ENCODE measurements at places on chromosomes 5 and 9. TPM values are rescaled to one million over a fixed set of nuclear protein-coding genes. Genes with fewer than 3 reads are reported as not detected.
A peak's percentile ranks its signal among the peaks of the same experiment; 100 is the strongest.

The PCDHA9 gene
- 0.03 TPM for polyA plus RNA-seq

The DOCK2 gene
- polyA plus RNA-seq, result 0.62 TPM

GRCh38 chr5:155103146-155103545 is 89.6 kb downstream of the KIF4B start:
- H3K27ac ChIP-seq, result no peak overlapping the region
- H3K36me3 ChIP-seq, result no peaks in the 10 kb centered on the region
- no peak overlapping the region for H3K4me3 ChIP-seq

The TNC gene
- polyA plus RNA-seq, result not detected

DNA sequence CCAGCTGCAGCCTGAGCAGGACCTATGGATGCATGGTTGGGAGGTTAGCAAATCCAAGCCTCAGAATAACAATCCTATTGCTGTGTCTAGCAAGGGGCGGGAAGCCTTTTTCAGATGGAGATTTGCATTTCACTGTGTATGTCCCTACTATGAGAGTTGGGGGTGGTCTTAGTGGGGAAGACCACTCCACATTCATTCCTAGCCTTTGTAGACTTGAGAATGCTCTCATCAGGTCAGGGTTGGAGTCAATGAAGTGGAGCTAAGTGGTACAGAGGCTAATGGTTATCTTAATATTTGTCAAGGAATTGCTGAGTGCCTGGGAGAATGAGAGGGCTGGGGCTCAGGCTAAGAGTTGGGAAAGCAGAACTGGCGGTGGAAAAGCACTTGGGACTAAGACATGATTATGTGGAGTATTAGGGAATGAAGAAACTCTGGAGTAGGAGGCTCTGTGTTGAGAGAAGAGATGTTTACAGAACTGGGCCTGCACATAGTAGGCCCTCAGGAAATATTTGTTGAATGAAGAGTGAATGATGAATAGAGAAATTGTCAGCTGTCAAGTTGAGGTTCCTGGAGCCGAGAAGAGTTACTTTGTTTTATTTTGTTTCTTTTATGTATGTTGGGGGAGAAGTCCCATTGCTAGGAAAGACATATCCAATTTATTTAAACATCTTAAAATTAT is 175.5 kb upstream of the SPRY4 start:
- DNase-seq, result no peak
- no peaks in the 10 kb centered on the region for H3K36me3 ChIP-seq
- no peak overlapping the region for H3K4me3 ChIP-seq
- H3K4me1 ChIP-seq, result no peaks in the 10 kb centered on the region
- H3K27me3 ChIP-seq, result no peaks in the 10 kb centered on the region

- no peaks in the 10 kb centered on the region for H3K27me3 ChIP-seq
- H3K36me3 ChIP-seq, result no peaks in the 10 kb centered on the region
- H3K4me1 ChIP-seq, result no peaks in the 10 kb centered on the region
These were observed 8.0 kb downstream of the ARL10 start for GRCh38 chr5:176373100-176373818.

DNA sequence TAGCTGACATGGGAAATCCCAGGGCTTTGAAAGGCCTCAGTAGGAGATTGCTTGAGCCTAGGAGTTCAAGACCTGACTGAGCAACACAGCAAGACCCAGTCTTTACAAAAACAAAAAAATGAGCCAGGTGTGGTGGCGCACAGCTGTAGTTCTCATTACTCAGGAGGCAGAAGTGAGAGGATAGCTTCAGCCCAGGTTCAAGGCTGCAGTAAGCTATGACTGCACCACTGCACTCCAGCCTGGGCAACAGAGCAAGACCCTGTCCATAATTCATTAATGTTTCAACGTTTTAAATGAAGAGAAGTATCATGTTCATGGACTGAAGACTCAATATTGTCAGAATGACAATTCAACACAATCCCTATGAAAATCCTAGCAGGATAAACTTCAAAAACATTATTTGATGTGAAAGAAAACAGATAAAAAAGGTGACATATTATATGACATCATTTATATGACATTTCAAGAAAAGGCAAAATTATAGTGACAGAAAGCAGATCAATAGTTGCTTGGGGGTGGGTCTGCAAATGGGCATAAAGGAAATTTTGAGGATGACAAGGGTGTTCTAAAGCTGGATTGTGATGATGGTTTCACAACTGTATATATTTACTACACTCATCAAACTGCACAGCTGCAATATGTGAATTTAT is 3.7 kb downstream of the KIF3A start:
- no peak for DNase-seq
- no peak overlapping the region for H3K27ac ChIP-seq
- H3K4me1 ChIP-seq, result peaks cover 11% of the 10 kb centered on the region
- H3K36me3 ChIP-seq, result no peaks in the 10 kb centered on the region

DNA sequence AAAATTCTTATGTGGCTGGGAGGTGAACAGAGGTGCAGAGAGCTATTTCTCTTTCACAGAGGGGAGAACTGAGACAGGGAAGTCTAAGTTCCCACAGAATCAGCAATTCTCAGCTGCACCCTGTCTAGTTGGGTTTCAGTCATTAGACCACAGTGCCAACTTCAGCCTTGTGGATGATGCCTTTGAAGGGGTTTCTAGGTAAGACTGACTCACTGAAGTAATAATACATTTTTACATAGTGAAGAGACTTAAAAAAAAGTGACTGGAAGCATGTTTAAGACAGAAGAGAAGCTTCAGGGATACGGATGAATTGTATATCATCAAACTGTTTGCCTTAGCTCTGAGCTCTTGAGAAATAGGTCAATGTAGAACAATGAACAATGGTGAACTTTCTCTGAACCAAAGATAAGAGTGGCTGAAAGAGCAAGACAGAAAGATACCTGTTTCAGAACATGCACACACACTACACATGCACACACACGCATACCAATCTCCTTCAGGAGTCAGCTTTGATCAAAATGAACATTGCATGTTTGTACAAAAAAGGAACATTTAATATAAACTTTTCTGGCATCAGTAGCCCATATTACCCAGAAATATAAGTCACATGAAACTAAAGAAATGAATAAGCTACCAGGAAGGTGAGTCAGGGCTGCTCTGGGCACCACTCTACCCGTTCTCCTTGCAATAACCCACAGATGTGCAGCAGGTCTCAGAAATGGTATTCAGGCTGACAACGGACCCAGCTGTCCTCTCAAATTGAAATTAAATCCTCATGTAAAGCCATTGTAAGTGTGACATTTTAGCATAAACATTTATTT is 12.6 kb upstream of the FYB1 start:
- peaks cover 13% of the 10 kb centered on the region for H3K4me1 ChIP-seq
- no peaks in the 10 kb centered on the region for H3K27me3 ChIP-seq
- DNase-seq, result peak; percentile 84
- H3K4me3 ChIP-seq, result no peak overlapping the region
- H3K36me3 ChIP-seq, result no peaks in the 10 kb centered on the region

GRCh38 chr5:41414598-41414997 is 95.8 kb downstream of the PLCXD3 start:
- no peak overlapping the region for H3K4me3 ChIP-seq
- H3K4me1 ChIP-seq, result no peaks in the 10 kb centered on the region
- peak; percentile 24 for DNase-seq
- no peaks in the 10 kb centered on the region for H3K27me3 ChIP-seq
- H3K27ac ChIP-seq, result no peak overlapping the region

DNA sequence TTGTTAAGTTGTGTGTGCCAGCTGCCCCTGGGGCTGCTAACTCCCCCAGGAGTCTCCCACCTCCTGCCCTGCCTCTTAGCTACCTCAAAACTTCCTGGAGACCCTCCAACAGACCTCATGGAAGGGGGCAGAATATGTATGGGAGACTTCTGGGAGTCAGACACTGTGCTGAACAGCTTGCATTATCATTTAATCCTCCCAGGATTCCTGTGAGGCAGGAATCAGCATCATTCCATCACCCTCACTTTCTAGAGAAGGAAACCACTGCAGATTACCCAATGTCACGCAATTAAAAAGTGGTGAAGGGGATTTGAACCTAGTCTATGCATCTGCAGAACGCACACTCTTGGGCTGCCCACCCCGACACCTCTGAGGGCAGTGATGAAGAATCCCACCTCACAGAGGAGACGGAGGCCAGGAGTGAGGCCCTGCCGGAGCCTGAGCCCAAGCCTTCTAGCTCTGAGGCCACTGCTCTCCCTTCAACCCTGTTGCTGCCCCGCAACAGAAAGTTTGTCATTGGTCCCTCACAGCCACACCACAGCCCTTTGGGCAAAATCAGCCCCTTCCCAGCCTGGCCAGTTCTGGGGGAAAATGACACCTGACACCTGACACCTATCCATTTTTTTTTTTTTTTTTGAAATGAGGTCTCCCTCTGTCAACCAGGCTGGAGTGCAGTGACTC is 30.3 kb upstream of the IL17B start:
- H3K36me3 ChIP-seq, result no peaks in the 10 kb centered on the region
- H3K4me1 ChIP-seq, result no peaks in the 10 kb centered on the region
- peaks cover 1% of the 10 kb centered on the region for H3K27me3 ChIP-seq
- no peak for DNase-seq

DNA sequence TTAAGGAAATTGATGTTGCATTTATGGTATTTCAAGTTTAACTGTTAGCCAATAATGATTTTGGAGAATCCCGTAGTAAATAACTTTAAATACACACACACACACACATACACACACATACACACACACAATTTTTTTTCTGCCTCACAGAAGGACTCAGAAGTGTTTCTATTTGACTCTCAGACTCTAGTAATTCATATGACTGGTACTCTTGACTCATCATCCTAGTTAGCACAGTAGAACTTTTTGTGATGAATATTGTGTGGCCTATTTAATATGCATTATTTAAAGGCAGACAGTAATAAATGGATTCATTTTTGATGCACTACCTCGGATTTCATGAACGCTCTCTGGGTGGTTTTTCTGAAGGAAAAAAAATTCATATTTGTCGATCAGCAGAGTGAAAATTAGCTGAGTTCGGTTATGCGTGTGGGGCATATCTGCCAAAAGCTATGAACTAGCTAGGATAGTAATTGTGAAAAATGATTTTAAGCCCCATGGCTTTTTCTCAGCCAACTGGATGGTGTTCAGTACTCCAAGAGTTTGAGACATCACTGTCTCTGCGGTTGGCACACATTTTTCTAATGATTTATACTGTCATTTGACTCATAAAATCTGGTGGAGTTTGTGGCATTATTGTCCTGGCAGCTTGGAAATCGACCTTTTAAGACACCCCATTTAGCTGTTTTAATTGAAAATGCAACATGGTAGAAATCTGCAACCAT is 102.2 kb downstream of the PCSK5 start:
- no peak overlapping the region for H3K4me3 ChIP-seq
- no peaks in the 10 kb centered on the region for H3K27me3 ChIP-seq
- peaks cover 12% of the 10 kb centered on the region for H3K4me1 ChIP-seq

GRCh38 chr5:67050635-67051034 is 146.0 kb downstream of the CD180 start:
- H3K36me3 ChIP-seq, result peaks cover 9% of the 10 kb centered on the region
- H3K4me3 ChIP-seq, result no peak overlapping the region
- no peak overlapping the region for H3K27ac ChIP-seq

The IL13 gene
- polyA plus RNA-seq, result 0.06 TPM

- H3K36me3 ChIP-seq, result no peaks in the 10 kb centered on the region
- DNase-seq, result no peak
- no peak overlapping the region for H3K27ac ChIP-seq
- no peak overlapping the region for H3K4me3 ChIP-seq
- H3K4me1 ChIP-seq, result no peaks in the 10 kb centered on the region
- H3K27me3 ChIP-seq, result no peaks in the 10 kb centered on the region
These were observed 194.0 kb upstream of the KLF4 start for GRCh38 chr9:107683566-107683965.

DNA sequence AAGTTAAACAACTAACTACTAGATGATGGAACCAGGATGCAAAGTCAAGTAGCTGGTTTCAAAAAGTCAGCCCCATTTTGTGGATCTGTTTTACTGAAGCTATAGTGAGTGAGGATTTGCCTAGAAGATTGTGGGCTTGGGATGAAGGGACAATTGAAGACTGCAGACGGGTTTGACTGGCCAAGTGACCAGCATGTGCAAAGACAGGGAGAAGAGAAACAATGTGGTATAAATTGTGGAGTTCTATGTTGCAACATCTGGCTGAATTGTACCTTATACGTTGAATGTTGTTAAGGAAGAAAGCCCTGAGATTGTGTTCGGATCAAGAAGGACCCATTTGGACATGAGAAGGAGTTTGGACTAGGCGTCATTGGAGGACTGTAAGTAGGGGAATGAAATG is 101.8 kb downstream of the MAT2B start:
- no peak overlapping the region for H3K27ac ChIP-seq
- no peak overlapping the region for H3K4me3 ChIP-seq
- DNase-seq, result no peak
- H3K36me3 ChIP-seq, result no peaks in the 10 kb centered on the region

The PLPP7 gene
- polyA plus RNA-seq, result 2.7 TPM

DNA sequence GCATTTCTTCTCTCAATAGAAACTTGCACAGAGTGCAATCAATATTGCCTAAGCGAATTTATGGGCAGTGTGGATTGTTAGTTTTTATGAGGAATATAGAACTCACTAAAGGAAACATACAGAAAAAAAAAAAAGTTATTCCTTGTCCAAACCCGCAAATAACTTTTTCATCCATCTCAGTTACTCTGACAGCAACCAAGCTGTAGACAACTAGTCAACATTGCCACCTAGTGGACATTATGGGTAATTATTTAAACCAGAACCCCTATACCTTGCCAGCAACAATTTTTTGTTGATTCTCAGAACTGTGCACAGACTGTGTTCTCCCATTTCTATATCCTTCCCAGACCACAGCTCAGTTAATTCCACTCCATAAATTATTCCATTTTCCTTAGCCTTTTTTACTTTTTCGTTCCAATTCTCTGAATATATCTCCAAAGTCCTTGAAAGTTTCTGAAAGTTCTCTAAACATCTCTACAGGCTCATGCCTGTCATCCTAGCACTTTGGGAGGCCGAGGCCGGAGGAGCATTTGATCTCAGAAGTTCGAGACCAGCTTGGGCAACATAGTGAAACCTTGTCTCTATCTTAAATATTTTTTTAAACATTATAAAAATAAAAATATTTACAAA is 2.6 kb upstream of the AFAP1L1 start:
- H3K27ac ChIP-seq, result no peak overlapping the region
- no peak overlapping the region for H3K4me3 ChIP-seq
- H3K4me1 ChIP-seq, result peaks cover 14% of the 10 kb centered on the region

The NRG2 gene
- 0.30 TPM for polyA plus RNA-seq

DNA sequence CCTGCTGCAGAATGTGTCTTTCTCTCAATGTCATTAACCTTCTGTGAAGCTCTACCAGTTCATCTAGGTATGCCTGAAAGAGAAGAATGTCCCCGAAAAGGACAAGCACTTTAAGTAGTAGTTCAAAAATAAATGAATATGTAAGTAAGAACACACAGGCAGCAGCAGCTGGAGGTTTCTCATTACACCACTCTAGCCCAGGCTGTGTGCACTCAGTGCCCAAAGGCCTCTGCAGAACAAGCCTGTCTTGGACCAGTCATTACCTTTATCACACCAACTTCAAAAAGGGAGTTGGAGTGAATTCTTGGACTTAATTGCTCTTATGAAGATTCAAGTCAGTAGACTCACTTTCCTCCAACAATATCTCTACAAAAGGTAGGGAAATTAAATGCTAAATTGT is 268.8 kb downstream of the MLLT3 start:
- H3K4me3 ChIP-seq, result no peak overlapping the region
- no peak for DNase-seq
- no peaks in the 10 kb centered on the region for H3K36me3 ChIP-seq
- no peaks in the 10 kb centered on the region for H3K27me3 ChIP-seq
- no peak overlapping the region for H3K27ac ChIP-seq

- H3K4me3 ChIP-seq, result no peak overlapping the region
- no peak overlapping the region for H3K27ac ChIP-seq
- no peaks in the 10 kb centered on the region for H3K36me3 ChIP-seq
- no peaks in the 10 kb centered on the region for H3K4me1 ChIP-seq
- no peaks in the 10 kb centered on the region for H3K27me3 ChIP-seq
These were observed 32.1 kb downstream of the CNOT6 start for GRCh38 chr5:180526269-180526668.

GRCh38 chr9:120922404-120923195 is 4.0 kb downstream of the TRAF1 start:
- no peak overlapping the region for H3K4me3 ChIP-seq
- no peaks in the 10 kb centered on the region for H3K27me3 ChIP-seq
- DNase-seq, result no peak
- peaks cover 8% of the 10 kb centered on the region for H3K4me1 ChIP-seq
- no peaks in the 10 kb centered on the region for H3K36me3 ChIP-seq

The PCDHGA11 gene
- 8.0 TPM for polyA plus RNA-seq

All from endothelial cell of umbilical vein (primary cell).